ENCODE measurements at places on chromosomes 13 and 19.

- DNase-seq, result no peak
Observed at GRCh38 chr19:17347361-17347760, 10.0 kb downstream of the GTPBP3 start.

- DNase-seq, result no peak
Observed at GRCh38 chr13:34256236-34256635, 438.3 kb downstream of the RFC3 start.

DNA sequence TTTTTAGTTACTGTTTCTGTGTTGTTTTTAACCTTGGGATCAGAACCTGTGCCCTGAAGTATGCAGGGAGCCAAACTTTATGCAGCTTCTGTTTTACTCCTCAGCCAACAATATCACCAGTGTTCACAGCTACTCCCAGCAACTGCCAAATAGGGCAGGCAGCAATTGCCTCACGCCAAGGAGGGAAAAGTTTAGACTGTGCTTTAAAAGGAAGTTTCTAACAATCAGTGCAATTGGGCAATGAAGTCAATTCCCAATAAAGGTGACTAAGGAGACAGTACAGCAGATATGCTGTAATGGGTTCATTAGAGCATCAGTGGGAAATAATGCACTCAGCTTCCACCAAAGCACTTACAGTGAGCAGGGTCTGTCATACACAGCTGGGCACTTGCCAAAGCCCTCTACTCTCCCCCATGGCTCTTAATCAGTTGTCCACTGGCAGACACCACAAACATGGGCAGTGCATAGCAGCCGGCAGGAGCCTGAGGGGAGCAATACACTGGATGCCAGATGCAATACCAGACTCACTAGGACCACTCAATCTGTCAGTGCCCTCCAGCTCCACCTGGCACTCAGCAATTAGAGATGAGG lies 19.3 kb downstream of the ENOX1 start:
- no peak for DNase-seq

- peak; percentile 16 for DNase-seq
Observed at GRCh38 chr13:101453784-101454201, 1.3 kb downstream of the ITGBL1 start.

DNA sequence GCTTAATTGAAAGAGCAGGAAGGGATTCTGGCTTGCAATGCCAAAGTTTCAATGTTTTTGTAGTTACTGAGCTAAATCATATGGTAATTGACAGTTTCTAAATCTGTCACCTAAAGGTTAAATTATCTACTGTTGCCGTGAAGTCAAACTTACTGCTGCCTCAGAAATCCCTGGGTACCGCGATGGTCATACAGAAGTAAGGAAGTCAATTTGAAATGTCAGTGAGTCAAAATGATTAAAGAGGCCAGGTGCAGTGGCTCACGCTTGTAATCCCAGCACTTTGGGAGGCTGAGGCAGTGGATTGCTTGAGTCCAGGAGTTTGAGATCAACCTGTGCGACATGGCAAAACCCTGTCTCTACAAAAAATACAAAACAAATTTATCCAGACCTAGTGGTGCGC lies 48.8 kb upstream of the TPM4 start:
- no peak for DNase-seq
